Activated CD4-positive, alpha-beta T cell treated with anti-CD3 and anti-CD28 coated beads for 4 hours (primary cell): ENCODE measurements at places on chromosomes 6 and 20.

GRCh38 chr20:25865715-25866656 is 169.3 kb upstream of the ZNF337 start:
- peak; percentile 76 for DNase-seq

DNA sequence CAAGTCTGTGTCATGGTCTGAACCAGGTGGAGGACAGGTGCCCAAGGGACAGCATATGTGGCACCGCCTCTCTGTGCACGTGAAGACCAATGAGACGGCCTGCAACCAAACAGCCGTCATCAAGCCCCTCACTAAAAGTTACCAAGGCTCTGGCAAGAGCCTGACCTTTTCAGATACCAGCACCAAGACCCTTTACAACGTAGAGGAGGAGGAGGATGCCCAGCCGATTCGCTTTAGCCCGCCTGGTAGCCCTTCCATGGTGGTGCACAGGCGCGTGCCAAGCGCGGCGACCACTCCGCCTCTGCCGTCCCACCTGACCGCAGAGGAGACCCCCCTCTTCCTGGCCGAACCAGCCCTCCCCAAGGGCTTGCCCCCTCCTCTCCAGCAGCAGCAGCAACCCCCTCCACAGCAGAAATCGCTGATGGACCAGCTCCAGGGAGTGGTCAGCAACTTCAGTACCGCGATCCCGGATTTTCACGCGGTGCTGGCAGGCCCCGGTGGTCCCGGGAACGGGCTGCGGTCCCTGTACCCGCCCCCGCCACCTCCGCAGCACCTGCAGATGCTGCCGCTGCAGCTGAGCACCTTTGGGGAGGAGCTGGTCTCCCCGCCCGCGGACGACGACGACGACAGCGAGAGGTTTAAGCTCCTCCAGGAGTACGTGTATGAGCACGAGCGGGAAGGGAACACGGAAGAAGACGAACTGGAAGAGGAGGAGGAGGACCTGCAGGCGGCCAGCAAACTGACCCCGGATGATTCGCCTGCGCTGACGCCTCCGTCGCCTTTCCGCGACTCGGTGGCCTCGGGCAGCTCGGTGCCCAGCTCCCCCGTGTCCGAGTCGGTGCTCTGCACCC is 109.5 kb upstream of the RAB32 start:
- no peak for DNase-seq

DNA sequence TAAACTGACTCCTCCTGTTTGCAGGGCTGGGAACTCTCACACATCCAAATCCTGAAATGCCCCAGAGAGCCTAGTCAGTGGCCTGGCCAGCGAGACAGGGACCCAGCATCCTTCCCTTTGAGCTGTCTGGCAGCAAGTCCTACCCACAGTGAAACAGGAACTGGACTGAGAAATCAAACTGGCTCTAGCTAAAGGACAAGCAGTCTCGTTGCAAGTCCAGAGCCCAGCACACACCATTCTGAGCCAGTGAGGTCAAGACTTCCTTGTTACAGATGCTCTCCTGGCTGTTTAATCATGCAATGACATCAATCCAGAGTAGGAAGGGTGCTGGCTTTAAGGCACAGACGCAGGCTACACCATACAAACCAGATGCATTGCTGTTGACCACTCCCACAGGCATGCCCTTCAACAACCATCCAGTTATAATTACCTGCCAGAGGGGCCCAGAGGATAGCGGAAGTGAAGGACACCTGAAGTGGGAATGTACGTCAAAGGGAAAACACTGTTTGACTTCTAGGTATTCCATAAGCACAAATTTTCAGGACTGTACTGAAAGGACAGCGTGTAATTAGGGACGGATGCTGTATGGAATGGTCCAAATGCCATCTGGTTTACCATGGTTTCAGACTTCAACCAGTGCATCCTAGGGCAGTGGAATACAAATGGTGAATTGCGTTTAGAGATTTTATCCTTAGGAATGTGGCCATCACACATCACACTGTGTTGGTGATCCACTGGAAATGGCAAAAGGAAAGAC is 114.4 kb downstream of the SLC23A2 start:
- no peak for DNase-seq

DNA sequence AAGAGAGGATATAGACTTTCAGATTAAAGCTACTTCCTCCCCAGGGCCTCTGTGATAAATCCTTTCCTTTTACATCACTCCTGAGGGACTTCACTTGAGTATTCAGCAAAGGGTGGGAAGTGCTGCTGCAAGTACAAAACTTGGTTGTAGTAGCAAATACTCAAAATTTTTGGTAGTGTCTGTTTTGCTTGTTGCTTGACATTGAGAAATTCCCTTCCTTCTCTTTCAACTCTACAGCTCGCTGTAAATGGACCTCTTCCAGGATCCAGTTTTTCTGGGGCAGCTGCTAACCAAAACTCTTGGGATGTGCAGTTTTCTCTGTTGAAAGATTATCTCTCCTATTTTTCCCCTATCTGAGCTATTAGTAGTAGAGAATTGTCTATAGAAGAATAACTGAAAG is 472.0 kb downstream of the CD109 start:
- no peak for DNase-seq

- no peak for DNase-seq
Observed at GRCh38 chr20:1961374-1961773, 32.5 kb downstream of the PDYN start.

GRCh38 chr6:155126727-155127439 is 131.8 kb downstream of the TIAM2 start:
- DNase-seq: peak; percentile 18

DNA sequence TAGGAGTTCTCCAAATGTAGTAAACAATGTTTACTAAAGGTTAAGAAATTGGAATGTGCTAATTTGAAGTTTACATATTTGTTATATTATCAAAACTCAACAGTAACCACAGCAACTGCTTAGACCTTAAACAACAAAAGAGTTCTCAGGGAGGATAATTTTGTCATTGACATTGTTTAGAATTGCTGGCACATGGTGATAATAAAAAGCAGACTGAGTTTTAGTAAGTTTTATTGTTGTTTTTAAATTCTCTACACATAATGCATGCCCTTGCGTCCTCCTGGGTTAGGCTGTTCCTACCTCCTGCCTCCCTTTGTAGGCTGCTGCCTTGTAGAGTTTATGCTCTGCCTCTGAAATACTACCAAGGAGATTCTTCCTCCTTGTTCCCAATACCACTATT is 28.7 kb downstream of the LAMA4 start:
- no peak for DNase-seq

GRCh38 chr20:3890999-3891929 is 2.1 kb downstream of the PANK2 start:
- no peak for DNase-seq

DNA sequence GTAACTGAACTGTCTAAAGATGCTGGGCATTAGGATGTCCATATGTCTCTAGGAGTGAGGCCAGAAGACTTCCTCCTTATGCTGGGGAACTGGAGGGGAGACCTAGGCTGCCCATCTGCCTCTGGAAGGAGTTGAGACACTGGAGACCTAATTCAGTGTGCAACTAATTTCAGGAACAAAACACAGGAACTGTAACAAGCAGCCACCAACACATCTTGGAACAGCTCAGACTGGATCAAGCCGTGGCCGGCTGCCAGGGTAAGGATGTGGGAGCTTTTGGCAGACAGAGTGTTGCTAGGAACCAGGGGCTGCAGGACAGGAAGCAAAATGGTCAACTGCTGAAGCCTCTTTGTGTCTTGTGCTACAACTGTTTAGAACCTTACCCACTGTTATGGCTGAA is 16.4 kb upstream of the MAS1 start:
- DNase-seq: no peak

DNA sequence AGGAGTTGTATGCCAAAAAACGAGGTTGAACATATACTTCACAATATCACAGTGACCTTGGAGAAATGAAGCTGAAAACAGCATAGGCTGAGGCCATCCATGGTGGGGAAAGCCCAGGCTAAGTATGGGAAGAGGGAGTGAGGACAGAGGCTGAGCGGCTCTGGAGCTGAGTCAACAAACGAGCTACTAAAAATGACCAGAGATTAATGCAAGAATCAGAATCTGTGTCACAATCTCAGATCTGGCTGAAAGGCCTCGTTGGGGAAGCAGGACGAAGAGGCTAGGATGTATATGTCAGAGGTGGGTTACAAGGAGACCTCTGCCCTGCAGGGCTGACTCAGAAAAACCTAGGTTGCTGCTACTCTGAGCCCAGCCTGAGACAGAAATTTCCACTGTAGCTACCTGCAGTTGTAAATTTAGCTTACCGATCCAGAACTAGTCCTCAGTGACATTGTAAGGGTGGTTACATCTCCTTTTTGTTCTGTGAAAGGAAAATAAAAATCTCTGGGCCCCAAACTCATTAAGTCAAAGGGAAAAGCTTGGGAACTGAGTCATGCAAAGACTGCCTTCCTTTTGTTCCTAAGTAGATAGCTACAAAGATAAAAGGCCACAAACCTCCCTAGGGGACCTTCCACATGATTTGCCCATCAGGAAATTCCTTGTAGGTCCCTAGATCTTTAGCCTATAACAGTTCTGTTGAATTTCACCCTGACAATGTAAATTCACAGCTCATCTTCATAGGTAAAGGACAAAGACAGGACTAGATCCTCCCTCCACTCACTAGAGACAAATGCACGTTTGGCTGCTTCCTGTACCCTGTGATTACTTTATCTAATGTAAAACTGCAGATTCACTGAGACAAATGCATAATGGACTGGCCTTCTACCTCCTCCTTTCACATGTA is 8.5 kb upstream of the TUBB2A start:
- no peak for DNase-seq

DNA sequence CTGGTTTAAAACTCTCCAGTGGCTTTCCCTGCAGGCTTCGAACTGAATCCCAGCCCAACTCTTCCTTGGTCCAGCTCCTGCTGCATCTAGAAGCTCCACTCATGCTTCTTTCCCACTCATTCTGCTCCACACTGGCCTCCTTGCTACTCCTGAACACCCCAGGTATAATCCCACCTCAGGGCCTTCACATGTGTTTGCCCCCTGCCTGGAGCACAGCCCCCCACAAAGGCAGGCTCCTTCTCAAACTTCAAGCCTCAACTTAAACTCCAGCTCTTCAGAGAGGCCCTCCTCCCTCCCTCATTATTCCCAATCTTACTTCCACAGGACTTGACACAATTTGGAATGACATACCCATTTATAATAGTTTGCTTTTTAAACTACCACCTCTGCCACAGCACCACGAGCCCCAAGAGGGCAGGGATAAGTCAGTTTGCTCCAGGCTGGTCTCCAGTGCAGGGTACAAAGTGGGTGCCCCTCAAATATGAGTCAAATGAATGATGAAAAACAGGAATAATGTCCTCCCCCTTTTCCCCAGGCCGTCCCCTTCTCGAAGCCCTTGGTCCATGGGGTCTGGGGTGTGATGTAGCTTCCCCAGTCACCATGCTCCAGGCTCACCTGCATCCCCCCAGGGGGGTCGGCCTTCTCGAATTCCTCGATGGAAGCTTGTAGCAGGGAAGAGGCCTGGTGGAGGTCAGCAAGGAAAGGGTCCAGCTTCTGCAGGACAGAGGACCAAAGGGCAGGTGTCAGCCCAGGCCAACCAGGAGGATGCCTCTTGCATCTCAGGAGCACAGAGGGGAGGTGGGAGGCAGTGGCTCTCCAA is 37.4 kb downstream of the KIAA1755 start:
- DNase-seq: no peak

DNA sequence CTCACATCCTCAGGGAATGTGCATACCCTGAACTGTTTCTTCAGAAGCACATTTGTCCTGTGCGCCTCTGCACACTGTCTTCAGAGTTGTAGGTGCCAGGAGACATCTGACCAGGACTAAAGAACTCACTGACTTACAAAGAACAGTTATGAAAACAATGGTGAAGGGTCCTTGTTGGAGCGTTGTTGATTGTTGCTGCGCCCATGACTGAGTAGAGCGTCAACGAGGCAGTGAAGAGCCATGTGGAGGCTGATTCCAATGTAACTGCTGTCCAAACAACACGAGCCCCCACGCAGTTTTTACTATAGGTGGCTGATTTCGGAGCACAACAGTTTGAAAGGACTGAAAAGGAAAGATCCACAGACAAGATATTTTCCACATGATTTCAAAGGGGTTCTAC is 380.3 kb downstream of the CDH26 start:
- no peak for DNase-seq

- DNase-seq: no peak
Observed at GRCh38 chr20:44336086-44336485, 757 bp upstream of the R3HDML start.

GRCh38 chr20:63230800-63231268 is 4.9 kb upstream of the BIRC7 start:
- DNase-seq: no peak

- no peak for DNase-seq
Observed at GRCh38 chr6:163485388-163485851, 70.9 kb downstream of the QKI start.

- no peak for DNase-seq
Observed at GRCh38 chr6:87791029-87791428, 89.0 kb upstream of the AKIRIN2 start.

- no peak for DNase-seq
Observed at GRCh38 chr6:105430685-105431084, 27.8 kb upstream of the PREP start.

DNA sequence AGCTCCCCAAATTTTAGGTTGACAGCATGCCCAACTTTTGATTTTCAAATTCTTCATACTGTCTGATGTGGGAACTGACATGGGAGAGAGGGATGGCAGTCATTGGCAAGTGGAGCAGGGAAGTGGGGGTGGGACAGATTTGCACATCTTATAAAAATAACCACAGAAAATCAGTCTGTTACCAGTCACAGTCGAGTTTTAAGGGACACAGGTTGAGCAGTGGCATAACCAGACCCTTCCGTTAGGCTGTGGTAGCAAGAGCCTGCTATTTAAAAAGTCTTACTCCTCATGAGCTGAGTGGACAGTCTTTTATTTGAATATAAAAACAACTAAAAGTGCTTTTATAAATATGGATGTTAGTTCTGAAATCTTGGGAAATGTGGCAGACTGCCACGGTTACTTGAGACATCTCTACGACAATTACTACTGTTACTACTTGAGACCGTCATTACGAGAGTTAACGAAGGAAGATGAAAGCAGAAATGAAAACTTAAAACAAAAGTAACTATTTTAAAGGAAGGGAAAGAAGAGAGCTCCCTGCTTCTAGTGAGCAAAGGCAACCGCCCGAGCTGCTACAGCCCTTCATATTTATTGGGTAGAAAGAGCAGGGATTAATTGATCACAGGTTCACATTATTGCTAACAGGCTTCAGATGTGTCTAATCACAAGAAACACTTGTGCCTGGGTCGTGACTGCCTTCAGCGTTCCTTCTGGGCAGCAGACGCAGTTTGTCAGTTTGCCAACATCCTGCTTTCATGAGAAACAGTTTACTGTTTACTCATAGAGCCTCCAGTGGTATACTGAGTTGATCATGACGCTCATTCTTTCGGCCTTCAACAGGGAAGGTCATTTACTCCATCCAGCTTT is 71.3 kb downstream of the EFHC1 start:
- DNase-seq: no peak
